Frontal cortex (tissue), 4 donors: ENCODE measurements at places on chromosomes 12 and 14.

DNA sequence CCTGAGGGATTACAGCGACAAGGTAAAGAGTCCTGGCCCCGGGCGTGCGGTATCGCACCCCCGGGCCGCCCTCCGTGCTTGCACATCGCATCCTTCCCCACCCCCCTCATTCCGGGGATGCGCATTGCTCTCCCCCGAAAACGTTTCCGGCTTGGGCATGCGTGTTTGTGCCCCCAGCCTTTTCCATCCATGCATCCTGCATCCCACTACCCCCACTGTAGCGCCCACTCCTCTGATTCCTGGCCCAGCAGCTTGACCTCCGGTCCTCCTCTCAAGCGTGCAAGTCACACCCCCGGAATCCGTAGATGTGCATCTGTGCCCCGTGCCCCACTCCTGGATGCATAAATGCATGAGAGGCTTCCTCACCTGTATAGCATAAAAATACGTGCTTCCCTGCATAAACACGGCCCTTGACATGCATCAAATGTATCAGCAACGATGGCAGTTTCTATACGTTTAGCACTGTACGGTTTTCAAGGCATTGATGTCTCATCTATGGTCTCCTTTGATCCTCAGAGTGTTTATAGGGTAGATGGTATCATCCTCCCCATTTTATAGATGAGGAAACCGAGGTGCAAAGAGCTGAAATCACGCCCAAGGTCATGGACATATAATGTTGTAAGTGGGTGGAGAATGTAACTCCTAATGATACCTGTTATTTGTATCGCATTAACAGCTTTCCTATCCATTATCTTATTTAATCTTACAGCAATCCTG lies 484 bp downstream of the RIC8B start:
- peak; percentile 32 for DNase-seq

DNA sequence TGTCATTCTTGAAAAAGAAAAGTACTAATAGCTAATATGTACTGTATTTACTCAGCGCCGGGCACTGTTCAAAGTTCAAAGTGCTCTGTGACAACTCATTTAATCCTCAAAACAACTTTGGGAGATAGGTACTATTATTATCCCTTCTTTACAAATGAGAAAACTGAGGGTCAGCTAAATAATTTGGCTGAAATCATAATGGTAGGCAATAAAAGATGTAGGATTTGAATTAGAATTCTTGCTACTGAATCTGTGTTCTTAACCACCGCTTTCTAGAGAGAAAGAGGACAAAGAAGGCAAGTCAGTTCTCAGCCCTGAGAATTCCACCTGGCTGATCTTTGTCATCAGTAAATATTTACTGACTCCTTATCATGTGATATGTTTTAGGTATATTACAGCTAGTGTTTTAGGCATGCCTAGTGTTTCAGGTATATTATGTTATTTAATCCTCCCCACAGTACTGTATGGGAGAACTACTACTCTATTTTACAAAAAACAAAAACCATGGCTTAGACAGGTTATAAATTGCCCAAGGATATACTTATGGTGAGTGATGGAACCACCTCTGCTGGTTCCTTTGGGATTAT lies 205.7 kb upstream of the GZMB start:
- DNase-seq, result no peak

DNA sequence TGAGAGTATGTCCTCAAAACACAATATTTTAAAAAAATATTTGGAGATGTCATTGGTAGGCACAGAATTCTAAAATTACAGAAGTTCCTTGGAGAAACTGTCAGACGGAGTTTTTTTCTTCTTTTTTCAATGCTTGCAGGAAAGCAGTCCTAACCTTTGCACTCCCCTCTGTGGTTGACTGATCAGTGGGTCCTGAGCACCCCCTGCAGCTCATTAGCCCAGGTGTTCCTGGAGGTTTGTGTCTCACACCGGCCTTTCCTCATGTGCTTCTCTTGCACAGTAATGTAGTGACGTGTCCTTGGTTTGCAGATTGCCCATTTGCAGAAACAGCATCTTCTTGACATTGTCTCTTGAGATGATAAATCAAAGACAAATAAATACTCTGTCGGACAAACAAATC lies 513.0 kb downstream of the TMEM121 start:
- DNase-seq, result no peak

DNA sequence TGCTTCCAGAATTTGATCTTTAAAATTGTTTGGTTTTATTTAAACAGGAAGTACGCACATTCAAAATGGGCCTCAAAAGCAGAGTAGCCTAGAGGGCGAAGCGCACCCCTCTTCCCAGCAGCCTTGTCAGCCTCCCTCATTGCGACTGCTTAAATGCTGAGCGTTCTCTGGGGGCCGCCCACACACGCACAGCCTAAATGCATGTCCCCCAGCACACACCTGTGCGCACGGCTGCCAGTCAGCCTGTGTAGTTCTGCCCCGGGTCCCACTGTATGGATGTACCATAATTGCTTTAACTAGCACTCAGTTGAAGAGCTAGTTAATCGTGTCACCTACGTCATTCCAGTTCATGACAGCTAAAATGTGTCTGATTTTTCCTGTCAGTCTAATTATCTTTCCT lies 79.3 kb downstream of the TESC start:
- no peak for DNase-seq

DNA sequence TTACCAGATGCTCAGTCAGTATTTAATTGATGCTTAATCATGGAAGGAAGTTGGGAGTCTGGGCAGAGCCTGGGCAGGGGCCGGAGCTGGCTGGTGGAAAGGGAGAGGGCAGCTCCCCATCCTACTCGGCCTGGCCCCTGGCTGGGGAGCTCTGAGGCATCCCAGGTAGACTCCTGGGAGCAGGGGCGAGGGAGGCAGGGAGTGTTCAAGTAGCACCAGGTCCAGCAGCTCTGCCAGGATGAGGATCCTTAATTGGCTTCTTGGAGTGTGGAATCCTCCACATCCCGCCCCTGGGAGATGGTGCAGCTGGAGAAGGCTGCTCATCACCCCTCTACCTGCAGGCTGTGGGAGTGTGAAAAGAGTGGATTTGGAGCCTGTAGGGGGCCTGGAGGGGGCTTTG lies 30.9 kb downstream of the SYNDIG1L start:
- no peak for DNase-seq

DNA sequence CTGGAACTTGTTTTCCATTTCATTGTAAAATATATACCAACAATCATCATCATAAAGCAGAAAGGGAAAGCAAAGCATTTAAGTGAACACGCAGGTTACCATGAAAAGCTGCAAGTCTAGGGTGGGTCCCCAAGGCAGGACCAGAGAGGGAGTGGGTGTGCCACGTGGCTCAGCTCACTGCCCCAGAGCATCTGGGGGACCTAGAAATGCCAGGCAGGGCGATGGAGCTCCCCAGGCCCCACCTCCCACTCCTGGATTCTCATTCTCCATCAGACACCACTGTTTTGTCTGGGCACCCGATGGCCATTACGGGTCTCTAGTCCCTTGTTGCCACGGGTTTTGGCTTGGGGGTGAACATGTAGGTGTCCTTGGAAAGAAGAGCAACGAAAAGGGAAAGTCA lies 34.7 kb downstream of the BCL11B start:
- DNase-seq, result no peak

- DNase-seq, result no peak
Measured at GRCh38 chr12:42640391-42640790, 50.8 kb upstream of the PRICKLE1 start.

- no peak for DNase-seq
Measured at GRCh38 chr12:32776258-32776657, 20.6 kb upstream of the YARS2 start.

DNA sequence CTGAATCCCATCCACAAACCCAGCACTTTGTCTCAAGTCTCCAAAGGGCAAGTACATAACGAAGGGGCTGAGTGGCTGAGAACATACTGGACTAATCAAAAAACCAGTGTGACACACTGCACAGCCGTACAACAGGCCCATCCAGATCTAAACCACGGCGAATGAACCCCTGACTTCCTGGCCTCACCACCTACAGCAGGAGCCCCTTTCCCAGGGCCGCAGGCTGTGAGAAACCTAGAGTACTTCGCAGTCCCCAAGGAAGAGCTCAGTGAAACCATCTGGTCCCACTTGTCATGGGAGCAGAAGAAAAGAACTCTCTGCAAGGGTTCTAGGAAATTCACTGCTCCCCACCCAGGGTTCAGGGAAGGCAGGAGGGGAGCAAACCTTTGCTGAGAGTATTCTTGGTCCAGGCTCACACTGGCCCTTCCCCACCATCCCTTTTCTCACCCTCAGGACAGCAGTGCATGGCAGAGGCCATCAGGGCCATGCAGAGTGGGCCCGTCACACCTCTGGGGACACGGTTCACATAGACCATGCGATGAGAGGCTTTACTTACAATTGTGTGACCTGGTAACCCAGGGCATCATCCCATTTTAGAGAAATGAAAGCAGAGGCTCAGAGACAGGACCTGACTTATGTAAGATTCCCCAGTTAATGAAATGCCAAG lies 192.8 kb downstream of the BCL11B start:
- no peak for DNase-seq

DNA sequence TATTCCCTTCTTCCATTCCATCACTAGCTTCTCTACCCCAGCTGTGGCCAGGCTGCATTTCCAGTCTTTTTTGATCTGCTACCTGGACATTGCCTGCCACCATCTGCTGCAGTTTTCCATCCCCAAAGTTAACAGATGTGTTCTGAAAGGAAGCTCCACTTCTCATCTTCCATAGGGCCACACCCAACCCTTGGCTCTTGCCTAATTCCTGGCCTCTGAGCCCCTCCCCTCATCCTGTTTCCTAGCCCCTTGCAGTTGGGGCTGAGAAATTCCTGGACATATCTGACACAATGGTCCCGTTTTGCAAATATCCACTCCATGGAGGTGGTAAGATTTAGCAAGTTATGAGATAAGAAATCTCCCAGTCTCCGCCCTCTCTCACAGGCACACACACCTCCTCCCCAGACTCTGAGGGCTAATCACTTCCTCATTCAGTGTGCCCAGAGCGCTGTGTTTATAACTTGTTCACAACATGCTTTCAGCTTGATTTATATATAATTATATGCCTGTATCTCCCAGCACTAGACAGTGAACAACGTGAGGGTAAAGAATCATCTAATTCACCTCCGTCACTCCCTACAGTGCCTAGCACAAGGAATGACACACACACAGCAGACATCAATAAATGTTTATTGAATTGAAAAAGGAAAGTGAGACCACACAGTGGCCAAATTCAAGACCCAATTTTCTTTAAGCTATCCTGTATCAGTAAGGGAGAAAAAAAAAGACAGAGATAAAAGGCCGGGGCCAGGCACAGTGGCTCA lies 13.4 kb downstream of the SMUG1 start:
- no peak for DNase-seq

DNA sequence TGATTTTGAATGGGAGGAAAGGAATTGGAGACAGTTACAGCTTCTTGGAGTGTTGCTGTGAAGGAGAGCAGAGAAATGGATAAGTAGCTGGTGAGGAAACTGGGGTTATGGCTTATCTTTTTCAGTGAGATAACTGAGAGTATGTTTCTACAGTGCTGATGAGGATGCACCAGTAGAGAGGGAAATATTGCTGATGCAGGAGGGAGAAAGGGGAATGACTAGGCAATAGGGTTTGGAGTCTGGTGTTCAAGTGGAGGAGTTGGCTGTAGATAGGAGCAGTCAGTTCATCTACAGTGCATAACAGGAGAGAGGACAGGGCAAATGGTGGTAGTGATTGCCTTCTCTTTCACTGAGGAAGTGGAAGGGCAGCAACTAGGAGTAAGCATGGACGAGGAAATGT lies 33.0 kb downstream of the SPATS2 start:
- no peak for DNase-seq

DNA sequence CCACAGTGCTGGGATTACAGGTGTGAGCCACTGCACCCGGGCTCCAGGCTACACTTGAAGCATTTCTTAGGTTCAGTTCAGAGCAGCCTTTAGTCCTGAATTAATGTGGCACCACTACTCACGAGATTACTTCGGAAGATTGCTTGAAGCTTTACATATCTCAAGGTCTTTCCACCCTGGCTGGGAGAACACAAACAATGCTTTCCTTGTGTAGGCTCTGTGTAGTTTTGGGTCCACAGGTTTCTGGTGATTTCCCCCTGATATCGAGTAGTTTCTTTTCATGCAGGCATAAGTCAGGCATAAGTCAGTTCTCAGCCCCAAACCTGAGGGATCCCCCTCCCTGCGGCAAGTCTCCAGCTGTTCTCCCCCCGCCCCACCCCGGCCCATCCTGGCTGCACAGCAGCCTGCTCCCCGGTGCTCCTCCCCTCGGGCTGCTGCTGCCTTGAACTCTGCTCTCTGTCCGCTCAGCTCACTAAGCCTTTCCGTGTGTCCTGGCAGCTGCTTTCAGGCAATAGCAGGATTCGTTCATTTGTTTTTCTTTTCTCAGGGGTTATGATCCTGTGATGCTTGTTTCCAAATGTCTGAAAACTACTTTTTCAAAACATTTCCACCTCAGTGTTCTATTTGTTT lies 417.7 kb downstream of the TMEM121 start:
- DNase-seq, result no peak

- no peak for DNase-seq
Measured at GRCh38 chr12:46858368-46858767, 32.6 kb upstream of the SLC38A4 start.

DNA sequence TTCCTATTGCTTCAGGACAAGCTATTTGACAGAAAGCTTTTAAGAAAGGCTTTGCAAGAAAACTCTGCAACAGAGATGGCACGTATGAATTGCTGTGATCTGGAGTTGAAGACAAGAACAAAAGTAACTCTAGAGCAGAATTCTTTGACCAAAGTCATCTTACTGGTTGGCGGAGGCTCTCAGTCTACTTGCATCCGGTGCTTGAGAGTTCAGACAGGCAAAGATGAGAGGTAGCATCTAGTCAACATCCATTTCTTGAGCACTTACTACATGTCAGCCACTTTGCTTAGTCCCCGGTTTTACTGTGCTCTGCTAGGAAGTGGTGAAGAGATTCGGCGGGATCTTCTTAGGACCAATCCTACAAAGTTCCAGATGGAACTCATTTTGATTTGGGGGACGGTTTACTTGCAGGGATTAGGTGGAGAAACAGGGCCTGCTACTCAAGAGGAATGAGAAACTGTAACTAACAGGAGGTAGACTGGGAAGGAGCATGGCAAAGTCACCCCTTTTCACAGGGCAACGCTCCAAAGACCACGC lies 404 bp upstream of the CCDC91 start:
- DNase-seq, result no peak

GRCh38 chr14:52960627-52961026 lies 9.8 kb upstream of the FERMT2 start:
- DNase-seq, result no peak

- DNase-seq, result no peak
Measured at GRCh38 chr14:31382221-31382620, 38.1 kb downstream of the HEATR5A start.
